ENCODE measurements at places on chromosomes 6 and 20. TPM values are rescaled to one million over a fixed set of nuclear protein-coding genes. Genes with fewer than 3 reads are reported as not detected.
A peak's percentile ranks its signal among the peaks of the same experiment; 100 is the strongest.

DNA sequence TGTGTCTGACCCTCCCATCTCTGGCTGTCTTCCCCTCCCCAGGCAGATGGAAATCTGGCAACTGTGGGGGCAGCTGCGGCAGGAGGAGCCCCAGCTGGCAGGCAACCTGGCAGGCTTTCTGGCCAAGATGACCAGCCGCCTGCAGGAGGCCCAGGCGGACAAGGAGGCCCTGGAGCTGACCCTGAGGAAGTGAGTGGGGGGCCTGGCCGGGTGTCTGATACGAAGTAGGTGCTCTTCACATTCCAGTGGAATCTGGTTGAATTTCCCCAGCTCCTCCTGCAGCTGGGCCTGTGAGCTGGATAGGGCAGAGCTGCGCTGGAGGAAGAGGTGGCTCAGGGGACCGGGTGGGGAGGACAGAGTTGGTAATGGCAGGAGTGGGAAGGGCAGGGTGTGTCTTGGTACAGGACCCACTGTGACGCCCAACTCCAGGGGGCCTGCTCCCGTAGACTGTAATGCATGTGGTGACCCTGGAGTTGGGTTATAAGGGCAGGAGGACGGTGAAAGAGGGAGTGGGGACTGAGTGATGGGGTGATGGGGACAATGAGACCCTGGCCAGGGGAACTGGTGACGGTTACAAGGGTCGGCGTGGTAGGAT, 19.7 kb downstream of the RAB44 start:
- no peaks in the 10 kb centered on the region for H3K4me1 ChIP-seq
- H3K27me3 ChIP-seq: no peaks in the 10 kb centered on the region
- no peak overlapping the region for H3K4me3 ChIP-seq
- no peaks in the 10 kb centered on the region for H3K36me3 ChIP-seq
- DNase-seq: peak; percentile 48
- H3K27ac ChIP-seq: no peak overlapping the region

CALHM5 gene
- total RNA-seq: 1.9 TPM

CLVS2 gene
- not detected for total RNA-seq

SNAP25 gene
- 1.9 TPM for total RNA-seq

BANF2 gene
- not detected for total RNA-seq

DNA sequence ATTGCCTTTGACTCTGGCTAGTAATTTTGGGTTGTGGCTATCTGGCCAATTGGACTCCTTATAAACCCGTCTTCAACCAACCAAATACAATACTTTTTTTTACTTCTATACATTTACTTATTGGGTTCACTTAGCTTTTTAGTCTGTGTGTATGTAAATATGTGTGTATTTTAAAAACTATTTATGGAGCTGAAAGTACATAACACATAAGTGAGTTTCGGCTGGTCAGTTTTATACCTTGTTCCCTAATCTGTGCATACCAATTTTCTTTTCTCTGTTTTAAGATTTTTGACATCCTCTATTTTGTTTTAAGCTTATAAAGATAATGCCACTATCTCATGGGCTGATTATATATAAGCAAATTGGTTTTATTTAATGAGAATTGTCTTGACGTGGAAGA, 129.5 kb downstream of the LRRC1 start:
- no peak overlapping the region for H3K27ac ChIP-seq
- no peaks in the 10 kb centered on the region for H3K4me1 ChIP-seq
- no peak overlapping the region for H3K4me3 ChIP-seq
- no peaks in the 10 kb centered on the region for H3K27me3 ChIP-seq
- H3K36me3 ChIP-seq: no peaks in the 10 kb centered on the region

FAM209B gene
- total RNA-seq: not detected

GRCh38 chr6:107563694-107564588, 74.0 kb downstream of the SOBP start:
- no peak for DNase-seq
- no peaks in the 10 kb centered on the region for H3K27me3 ChIP-seq
- H3K4me1 ChIP-seq: no peaks in the 10 kb centered on the region
- H3K27ac ChIP-seq: no peak overlapping the region
- H3K36me3 ChIP-seq: no peaks in the 10 kb centered on the region

DNA sequence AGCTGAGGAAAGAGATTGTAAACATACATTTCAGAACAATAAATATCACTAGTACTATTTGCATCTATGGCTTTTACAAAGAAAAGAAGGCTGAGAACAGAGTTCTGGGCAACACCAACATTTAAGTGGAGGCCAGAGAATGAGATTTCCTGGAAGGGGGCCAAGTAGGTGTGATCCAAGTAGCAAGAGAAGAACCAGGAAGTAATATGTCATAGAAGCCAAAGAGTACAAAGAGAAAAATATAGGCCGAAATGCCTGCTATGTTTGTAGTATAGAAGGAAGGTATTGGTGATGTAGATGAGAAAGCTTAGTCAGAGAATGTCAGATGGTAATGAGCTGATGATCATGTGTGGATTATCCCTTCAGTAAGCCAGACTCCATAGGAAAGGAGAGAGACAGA, 94.5 kb downstream of the PERP start:
- no peaks in the 10 kb centered on the region for H3K27me3 ChIP-seq
- H3K4me3 ChIP-seq: no peak overlapping the region
- no peak for DNase-seq
- no peaks in the 10 kb centered on the region for H3K36me3 ChIP-seq

GRCh38 chr20:51796340-51796739, 6.0 kb downstream of the SALL4 start:
- H3K36me3 ChIP-seq: no peaks in the 10 kb centered on the region
- H3K4me1 ChIP-seq: peaks cover 20% of the 10 kb centered on the region
- DNase-seq: no peak
- H3K27ac ChIP-seq: no peak overlapping the region
- H3K27me3 ChIP-seq: peaks cover 40% of the 10 kb centered on the region

LRRC1 gene
- 22.3 TPM for total RNA-seq

DNA sequence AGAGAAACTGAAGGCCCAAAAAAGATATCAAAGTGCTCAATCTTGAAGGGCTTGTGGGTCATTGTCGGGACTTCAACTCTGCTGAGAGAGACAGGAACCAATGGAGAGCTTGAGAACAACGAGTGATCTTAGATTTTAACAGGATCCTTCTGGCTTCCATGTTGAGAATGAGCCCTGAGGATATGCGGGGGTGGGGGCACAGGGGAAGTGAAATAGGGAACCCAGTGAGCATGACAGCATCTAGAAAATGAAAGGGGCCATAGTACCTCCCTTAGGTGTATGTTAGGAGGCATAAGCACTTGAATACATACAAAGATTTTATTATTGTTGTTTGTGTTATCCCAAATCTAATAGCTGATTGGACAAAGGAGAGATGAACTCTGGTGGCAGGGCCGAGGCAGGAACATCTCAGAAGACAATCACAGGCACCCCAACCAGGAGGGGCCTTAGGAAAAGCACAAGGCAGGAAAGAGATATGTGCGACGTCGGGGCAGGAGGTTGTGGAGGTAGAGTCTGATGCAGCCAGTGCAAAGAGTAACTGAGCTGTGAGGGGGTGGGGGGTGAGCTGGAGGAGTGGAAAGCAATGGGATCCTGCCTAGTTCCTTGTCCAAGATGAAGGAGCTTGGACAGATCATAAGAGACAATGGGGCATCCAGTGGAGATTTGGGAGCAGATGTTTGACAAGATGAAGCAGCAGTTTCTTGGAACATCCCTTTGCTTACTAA, 10.4 kb downstream of the TGM6 start:
- no peak for DNase-seq
- H3K4me1 ChIP-seq: no peaks in the 10 kb centered on the region
- no peak overlapping the region for H3K27ac ChIP-seq

DNA sequence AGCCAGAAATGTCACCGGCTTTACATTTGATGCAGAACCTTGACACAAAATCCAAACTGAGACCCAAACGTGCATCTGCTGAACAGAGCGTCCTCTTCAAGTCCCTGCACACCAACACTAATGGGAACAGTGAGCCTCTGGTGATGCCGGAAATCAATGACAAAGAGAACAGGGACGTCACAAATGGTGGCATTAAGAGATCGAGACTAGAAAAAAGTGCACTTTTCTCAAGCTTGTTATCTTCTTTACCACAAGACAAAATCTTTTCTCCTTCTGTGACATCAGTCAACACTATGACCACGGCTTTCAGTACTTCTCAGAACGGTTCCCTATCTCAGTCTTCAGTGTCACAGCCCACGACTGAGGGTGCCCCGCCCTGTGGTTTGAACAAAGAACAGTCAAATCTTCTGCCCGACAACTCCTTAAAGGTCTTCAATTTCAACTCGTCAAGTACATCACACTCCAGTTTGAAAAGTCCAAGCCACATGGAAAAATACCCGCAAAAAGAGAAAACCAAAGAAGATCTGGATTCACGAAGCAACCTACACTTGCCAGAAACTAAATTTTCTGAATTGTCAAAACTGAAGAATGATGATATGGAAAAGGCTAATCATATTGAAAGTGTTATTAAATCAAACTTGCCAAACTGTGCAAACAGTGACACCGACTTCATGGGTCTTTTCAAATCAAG, 108.4 kb downstream of the RTN4IP1 start:
- H3K27ac ChIP-seq: peak overlapping the region; percentile 77
- DNase-seq: peak; percentile 69
- no peaks in the 10 kb centered on the region for H3K27me3 ChIP-seq
- H3K36me3 ChIP-seq: no peaks in the 10 kb centered on the region
- H3K4me1 ChIP-seq: peaks cover 16% of the 10 kb centered on the region

- H3K27ac ChIP-seq: no peak overlapping the region
- H3K36me3 ChIP-seq: no peaks in the 10 kb centered on the region
- no peaks in the 10 kb centered on the region for H3K27me3 ChIP-seq
Observed at GRCh38 chr6:22099231-22099630, 197.6 kb downstream of the PRL start.

DYNLT2 gene
- total RNA-seq: 1.2 TPM

GRCh38 chr6:7016226-7016625, 91.5 kb upstream of the RREB1 start:
- no peaks in the 10 kb centered on the region for H3K4me1 ChIP-seq
- H3K36me3 ChIP-seq: no peaks in the 10 kb centered on the region
- no peak for DNase-seq
- H3K27ac ChIP-seq: no peak overlapping the region
- no peak overlapping the region for H3K4me3 ChIP-seq

- no peak overlapping the region for H3K27ac ChIP-seq
- peaks cover 18% of the 10 kb centered on the region for H3K4me1 ChIP-seq
- H3K4me3 ChIP-seq: no peak overlapping the region
- DNase-seq: peak; percentile 83
Observed at GRCh38 chr20:59751075-59751711, 146.9 kb downstream of the PHACTR3 start.

GRCh38 chr6:166115609-166116008, 52.0 kb downstream of the TBXT start:
- H3K27me3 ChIP-seq: peaks cover 5% of the 10 kb centered on the region
- no peaks in the 10 kb centered on the region for H3K4me1 ChIP-seq
- no peak for DNase-seq
- H3K27ac ChIP-seq: no peak overlapping the region
- no peaks in the 10 kb centered on the region for H3K36me3 ChIP-seq

DNA sequence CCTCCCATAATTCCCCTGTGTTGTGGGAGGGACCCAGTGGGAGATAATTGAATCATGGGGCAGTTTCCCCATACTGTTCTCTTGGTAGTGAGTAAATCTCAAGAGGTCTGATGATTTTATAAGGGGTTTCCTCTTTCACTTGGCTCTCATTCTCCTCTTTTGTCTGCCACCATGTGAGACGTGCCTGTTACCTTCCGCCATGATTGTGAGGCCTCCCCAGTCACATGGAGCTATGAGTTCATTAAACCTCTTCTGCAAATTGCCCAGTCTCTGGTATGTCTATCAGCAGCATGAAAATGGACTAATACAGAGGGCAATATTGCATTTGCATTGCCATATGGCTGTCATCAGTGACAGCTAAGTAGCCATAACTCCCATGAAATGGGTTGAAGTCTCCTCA, 63.2 kb downstream of the ZNF217 start:
- H3K4me3 ChIP-seq: no peak overlapping the region
- no peaks in the 10 kb centered on the region for H3K27me3 ChIP-seq
- no peak overlapping the region for H3K27ac ChIP-seq
- no peaks in the 10 kb centered on the region for H3K4me1 ChIP-seq

GRCh38 chr6:168015009-168015408, 17.5 kb downstream of the KIF25 start:
- no peak overlapping the region for H3K27ac ChIP-seq
- H3K27me3 ChIP-seq: no peaks in the 10 kb centered on the region
- H3K36me3 ChIP-seq: no peaks in the 10 kb centered on the region

DNA sequence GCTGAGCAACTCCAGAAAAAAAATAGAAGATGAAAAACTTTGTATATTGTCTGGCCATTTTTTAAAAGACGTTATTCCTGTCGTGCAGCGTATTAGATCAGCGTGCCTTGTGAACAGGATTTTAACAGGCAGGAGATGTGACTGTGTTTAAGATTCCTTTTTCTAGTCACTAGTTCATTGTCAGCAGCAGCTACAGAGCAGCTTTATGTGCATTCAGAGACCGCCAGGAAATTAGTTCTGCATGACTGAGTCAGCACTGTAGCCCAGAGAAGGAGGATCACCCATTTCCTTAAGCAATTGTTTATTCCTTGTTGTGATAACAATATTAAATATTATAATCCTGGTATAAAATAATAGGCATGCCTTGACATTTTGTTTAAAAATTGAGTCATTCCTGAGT, 75.4 kb upstream of the ADGRB3 start:
- H3K36me3 ChIP-seq: no peaks in the 10 kb centered on the region
- H3K27me3 ChIP-seq: no peaks in the 10 kb centered on the region
- H3K27ac ChIP-seq: no peak overlapping the region
- no peaks in the 10 kb centered on the region for H3K4me1 ChIP-seq
- no peak overlapping the region for H3K4me3 ChIP-seq

GRCh38 chr6:16850681-16851026, 89.4 kb upstream of the ATXN1 start:
- H3K27me3 ChIP-seq: no peaks in the 10 kb centered on the region
- H3K27ac ChIP-seq: no peak overlapping the region
- H3K4me1 ChIP-seq: no peaks in the 10 kb centered on the region
- DNase-seq: no peak

- no peaks in the 10 kb centered on the region for H3K27me3 ChIP-seq
- no peak overlapping the region for H3K27ac ChIP-seq
- DNase-seq: no peak
- no peak overlapping the region for H3K4me3 ChIP-seq
- H3K36me3 ChIP-seq: no peaks in the 10 kb centered on the region
Observed at GRCh38 chr20:21725892-21726291, 20.4 kb downstream of the PAX1 start.

DNA sequence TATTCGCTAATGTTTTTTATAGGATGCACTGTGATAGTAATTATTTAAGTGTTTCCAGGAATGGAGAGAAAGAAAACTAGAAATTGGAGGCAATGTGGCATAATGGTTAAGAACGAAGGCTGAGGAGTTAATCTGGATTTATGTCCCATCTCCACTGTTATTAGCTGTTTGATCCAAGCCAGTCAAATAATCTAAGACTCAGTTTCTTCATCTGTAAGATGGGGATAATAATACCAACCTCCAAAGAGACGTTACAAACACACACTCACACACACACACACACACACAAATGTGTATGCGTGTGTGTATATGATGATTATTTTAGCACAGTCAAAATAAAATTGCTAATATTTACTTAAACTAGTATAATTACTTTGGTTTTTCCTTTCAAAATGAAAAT, 36.9 kb upstream of the TPD52L1 start:
- no peaks in the 10 kb centered on the region for H3K36me3 ChIP-seq
- no peaks in the 10 kb centered on the region for H3K27me3 ChIP-seq
- no peak overlapping the region for H3K27ac ChIP-seq
- H3K4me3 ChIP-seq: no peak overlapping the region
- no peaks in the 10 kb centered on the region for H3K4me1 ChIP-seq

- no peaks in the 10 kb centered on the region for H3K4me1 ChIP-seq
- no peaks in the 10 kb centered on the region for H3K27me3 ChIP-seq
- no peak overlapping the region for H3K27ac ChIP-seq
- no peaks in the 10 kb centered on the region for H3K36me3 ChIP-seq
- no peak for DNase-seq
- no peak overlapping the region for H3K4me3 ChIP-seq
Observed at GRCh38 chr20:53146201-53146891, 174.2 kb downstream of the TSHZ2 start.

CFAP61 gene
- total RNA-seq: not detected

GGTLC1 gene
- total RNA-seq: 105 TPM

GHRH gene
- total RNA-seq: not detected
